Hypothalamus (tissue), 51 donors: ENCODE measurements at places on chromosomes 6 and 20.

GRCh38 chr6:136415351-136416007 lies 125.8 kb upstream of the BCLAF1 start:
- DNase-seq, result no peak

- DNase-seq, result no peak
Observed at GRCh38 chr6:53587291-53587690, 42.4 kb upstream of the GCLC start.

DNA sequence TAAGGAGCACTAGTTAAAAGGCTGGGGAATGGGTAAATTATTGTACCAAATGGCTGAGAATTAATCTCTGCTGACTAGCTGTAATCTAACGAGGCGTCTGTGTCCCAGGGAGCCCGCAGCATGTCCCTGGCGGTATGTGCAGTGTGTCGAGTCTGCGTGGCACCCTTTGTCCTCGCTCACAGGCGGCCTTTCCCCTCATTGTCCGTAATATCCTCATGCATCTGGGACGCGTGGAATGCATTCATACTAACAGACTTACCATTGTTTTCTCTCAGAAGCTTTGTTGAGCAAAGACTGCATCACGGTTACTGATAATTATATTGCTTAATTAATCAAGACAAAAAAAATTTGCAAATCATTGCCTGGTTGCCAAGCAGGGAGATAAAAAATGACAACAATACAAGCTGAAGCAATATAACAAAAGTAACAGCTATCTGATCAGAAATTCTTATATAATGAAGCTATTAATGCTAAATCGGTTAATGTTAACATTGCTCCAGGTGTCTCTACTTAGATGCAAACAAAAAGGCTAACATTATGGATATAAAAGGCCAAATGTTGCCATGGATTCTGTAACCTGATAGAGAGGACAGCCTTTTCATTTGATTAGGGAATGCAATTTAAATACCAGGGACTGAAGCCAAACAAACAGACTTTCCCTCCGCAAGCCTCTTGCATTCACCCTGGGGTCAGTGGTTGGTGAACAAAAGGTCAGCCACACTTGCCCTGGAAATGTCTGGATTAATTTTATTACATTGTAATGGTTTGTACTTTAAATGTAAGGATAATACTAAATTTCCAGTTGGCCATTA lies 124.8 kb downstream of the INSM1 start:
- DNase-seq, result peak; percentile 42

GRCh38 chr20:37262505-37262904 lies 891 bp upstream of the GHRH start:
- no peak for DNase-seq

DNA sequence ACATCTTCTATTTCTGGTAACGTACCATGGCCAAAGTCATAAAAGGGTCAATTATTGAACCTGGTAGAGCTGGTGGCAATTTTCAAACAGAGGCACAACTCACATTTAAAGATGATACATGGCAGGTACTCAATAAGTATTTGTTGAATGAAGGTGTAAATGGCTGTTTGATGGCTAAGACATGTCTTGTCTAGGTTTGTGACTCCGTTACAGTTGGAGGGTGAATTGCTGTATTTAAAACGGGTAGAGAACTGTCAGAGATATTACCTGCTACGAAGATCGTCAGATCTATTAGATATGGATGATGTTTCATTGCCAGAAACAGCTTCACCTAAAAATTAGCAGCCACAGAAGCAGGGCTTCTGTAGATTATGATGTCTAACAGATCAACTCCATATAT lies 601.9 kb downstream of the PRKN start:
- DNase-seq, result no peak

DNA sequence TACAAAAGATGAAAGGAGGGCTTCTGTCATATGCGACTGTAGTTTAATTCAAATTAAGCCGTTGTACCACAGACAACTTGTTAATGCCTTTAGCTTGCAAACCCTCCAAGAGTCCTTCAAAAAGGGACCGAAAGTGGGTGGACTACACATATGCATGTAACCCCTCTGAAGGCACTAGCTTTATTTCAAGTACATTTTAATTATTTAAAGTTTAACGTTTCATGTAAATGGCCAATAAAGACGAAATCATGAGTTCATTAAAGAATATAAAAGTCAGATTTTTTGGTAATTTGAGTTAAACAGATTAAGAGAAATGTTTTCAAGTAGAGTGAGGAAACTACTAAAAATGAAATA lies 12.8 kb downstream of the PRDM13 start:
- no peak for DNase-seq

GRCh38 chr6:90428514-90428913 lies 131.9 kb upstream of the BACH2 start:
- no peak for DNase-seq

- DNase-seq, result no peak
Observed at GRCh38 chr6:168222115-168223043, 97.2 kb downstream of the DACT2 start.

DNA sequence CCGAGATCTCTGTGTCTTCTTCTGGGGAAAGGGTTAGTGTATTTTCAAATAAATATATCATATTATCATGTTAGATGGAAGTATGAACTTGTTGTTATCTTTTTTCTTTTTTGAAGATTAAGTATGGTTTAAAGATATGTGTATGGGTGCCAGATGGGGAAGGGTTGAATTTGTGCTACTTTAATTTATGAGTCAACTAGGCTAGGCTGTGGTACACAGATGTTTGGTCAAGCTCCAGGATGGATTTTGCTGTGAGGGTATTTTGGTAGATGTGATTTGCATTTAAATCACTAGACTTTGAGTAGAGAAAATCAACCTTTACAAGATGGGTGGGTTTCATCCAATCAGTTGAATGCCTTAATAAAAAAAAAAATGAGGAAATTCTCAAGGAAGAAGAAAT lies 886.6 kb upstream of the ADGRB3 start:
- no peak for DNase-seq
